ENCODE measurements at places on chromosomes 5 and 9.

DNA sequence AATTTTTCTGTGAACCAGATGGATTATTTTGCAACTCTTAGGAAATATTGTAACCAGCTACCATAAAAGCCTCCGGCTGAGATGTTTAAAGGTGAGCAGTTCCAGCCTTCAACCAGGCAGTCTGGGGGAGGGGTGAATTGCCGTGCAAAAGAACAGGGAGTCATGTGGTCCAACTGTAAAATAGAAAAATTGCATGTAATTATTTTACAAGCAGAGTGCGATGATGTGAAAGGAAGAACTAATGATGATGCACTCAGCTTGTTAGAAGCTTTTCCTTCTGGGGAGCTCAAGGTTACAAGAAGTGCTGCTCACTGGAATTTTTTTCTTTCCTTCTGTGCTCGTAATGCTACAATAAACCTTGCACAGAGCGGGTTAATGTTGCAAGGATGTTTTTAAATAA lies 188.7 kb upstream of the ITGA1 start:
- no peak for DNase-seq

DNA sequence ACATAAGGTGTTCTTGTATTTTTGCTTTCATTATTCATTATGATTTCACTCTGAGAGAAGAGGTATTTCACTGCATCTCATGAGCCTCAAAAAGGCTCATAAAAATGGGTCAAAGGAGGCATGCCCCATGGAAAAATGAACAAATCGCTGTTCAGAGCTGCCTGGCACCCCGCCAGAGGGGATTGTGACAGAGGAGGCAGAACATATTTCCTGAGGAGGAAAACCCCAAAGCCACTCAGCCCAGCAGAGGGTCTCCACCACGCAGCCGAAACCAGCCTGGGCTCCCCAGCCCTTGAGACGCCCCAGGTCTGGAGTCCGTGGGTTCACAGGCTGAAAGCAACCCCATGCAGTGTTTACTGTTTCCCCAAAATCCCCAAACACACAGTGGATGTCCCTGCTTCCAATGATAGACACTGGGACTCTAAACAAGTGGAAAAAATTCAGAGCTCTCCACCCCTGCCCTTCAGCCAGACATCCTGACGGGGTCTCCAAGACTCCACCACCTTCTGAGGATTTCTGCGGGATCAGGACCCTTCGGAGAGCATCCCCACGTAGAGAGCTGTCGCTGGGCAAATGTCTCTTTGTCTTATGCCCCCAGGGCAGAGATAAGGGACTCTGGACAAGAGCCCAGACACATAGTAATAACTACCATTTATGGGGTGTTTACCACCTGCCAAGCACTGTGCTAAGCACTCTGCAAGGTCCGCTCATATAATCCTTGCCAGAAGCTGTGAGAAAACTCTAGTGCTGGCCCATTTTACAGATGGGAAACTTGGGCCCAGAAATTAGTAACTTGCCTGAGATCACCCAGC lies 122.3 kb downstream of the PAX5 start:
- no peak for DNase-seq

- DNase-seq, result no peak
These were observed 63.0 kb downstream of the PTTG1 start for GRCh38 chr5:160484678-160485077.

DNA sequence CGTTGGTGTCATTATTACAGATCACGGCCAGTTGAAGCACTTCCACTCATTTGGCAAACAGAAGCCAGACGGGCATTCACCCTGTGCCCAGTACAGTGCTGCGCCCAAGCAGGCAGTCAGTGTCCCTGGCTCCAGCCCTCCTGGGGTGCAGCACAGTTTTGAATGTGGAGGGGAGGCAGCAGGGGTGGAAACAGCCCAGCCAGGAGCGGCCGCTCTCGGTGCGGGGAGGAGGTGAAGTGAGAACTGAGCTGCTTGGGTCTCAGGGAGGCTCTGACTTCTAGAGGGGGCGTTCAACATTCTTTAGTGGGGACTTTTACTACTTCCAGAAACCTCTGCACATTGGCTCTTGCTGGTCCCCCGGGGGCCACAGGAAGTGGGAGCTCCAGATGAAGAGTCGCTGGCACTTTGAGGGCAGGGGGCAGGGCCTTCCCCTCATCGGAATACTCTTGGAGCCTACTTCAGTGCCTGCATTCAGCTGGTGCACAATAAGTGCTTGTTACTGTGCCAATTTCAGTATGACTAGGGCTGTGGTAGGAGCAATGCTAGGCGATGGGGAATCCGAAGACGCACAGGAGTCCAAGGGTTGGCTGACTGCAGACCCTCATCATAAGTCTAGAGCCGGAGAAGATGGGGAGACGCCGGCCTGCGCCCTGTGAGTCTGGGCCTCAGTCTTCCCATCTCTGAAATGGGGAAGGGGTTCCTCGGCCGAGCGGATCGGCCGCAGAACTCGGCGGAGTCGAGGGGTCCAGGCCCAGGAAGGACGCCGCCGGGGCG lies 492 bp upstream of the NEK6 start:
- no peak for DNase-seq

- no peak for DNase-seq
These were observed 32.8 kb downstream of the PLAC8L1 start for GRCh38 chr5:146072595-146072994.

All from iris pigment epithelial cell (primary cell).